Brain microvascular endothelial cell (primary cell): ENCODE measurements at places on chromosomes 3 and 15.
A peak's percentile ranks its signal among the peaks of the same experiment; 100 is the strongest.

DNA sequence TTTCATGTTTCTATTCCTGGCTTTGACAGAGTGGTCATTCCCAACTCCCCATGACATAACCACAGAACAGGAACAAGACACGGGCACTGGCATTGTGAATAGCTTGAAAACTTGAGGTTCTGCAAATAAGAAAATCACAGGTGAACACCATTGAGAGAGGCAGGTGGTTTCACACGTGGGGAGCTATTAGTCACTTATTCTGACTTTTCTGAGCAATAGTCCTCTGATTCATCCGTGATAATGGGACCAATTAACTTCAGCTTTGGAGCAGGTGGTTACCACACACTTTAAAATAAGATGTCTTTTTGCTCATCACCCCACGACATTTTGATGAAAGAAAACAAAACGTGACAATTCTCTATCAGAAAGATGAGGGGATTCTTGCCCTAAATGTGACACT, 224.7 kb downstream of the KLF13 start:
- no peak for DNase-seq

DNA sequence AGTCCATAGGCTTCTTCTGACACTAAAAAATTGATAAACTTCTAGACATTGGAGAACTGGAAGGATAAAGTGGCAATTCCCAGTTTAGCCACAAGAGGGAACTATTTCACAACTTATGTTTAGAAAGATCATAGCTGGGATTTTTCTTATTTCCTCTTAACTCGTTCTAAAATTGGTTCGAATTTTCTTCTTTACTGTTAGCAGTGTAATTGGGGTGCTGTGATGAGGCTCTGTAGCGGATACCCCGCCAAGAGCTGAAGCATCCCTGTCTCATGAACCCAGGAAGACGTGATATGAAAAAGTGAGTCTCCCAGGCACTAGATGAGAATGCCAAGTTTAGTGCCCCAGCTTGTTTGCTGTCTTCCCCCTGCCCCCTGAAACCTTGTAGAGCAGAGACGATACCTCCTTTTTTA, 85.1 kb downstream of the PDCD6IP start:
- peak; percentile 49 for DNase-seq

- DNase-seq = no peak
These were observed 257.5 kb downstream of the SHQ1 start for GRCh38 chr3:72590732-72591221.

DNA sequence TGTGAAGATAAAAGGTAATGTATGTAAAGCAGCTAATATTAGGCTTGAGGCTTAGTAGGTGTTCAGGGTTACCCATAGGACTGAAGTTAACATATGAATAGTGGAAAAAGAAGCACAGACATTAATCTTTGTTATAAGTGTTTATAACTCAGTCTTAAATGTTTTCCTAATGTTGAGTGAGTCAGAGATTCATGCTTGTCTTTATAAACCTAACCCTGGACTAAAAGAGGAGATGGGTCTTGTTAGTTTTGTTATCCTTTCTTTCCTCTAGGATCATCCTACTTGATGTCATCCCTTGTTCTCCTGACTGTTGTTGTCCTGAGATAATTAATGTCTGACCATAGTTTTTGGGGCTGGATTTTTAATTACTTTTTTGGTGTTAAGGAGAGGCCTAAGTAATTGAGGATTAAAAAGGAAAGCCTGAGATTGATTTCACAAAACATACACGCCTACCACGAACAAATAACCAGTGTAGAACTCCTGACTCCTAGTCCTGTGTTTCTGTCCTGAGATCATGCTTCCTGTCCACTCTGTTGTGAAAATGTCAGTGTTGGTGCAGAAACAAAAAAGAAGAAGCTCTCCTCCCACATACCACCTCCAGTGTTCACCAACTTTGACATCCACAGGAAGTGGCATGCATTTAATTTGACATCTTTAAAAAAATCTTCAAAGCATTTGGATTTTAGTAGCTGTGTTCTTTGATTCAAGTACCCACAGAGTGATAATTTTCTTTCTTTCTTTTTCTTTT, 8.4 kb downstream of the MITF start:
- DNase-seq = no peak

DNA sequence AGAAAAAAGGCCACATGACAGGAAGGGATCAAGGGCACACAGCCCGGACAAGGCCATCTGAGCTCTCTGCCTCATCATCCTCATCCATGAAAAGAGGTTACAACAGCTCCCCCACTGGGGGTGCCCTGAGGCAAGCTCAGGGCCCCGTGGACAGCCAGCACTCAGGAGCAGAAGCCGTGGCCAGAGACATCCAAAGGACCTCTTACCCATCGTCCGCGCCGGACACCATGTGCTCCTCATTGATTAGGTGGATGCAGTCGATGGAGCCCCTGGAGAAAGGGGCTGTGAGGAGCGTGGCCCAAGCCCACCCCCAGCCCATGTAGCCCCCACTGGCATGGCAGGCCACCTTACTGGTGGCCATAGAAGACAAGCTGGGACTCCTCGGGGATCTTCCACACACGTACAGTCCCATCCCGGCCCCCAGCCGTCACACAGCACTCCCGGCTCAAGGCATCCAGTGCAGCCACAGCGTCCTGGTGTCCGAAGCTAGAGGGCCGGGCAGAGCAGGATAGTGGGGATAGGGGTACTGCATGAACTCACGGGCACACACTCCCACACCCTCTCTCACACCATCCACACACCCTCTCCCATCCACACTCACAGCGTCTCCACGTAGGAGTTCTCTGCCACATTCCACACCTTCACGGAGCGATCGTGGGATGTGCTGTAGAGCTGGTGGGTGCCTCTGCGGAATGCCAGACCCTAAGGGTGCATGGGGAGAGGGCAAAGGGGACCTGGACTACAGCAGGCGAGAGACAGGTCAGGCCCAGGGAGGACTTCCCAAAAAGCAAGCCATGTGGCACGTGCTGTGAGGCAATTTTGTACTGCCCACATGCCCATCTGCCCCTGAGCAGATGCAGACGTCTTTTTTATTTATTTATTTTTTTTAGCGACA, 6.5 kb downstream of the RRP9 start:
- no peak for DNase-seq
